Stimulated activated naive CD4-positive, alpha-beta T cell (primary cell): ENCODE measurements at places on chromosomes 4 and X.

DNA sequence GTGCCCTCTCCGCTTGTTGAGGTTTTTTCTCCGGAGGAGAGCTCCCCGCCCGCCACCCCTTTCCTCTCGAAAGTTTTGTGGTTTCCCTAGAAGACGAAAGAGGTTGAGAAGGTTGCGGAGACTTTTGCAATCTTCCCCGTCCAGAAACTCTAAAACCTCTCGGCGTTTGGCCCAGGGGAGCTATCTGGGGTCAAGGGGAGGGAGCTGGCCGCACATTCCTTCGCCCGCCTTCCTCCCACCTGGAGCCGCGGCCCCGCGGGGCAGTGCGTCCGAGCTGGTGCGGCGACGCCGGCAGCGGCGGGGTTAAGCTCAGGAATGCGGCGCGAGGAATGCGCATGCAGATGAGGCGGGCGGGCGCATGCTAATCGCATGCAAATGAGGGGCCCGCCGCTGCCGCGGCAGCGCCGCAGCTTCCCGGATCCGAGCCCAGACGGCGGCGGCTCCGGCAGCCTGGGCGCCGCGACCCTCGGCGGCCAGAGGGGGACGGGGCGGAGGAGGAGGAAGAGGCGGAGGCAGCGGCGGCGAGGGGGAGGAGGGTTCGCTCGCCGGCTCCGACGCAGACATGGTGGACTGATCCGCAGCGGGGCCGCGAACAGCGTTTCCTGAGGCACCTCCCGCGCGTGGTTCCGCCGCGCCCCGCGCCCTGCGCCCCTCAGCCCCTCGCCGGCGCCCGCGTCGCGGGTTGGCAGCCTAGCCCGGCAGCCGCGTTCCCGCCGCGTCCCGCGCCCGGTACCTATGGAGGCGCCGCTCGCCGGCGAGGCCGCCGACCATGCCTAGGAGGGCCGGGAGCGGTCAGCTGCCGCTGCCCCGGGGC lies at the start of gene WWC2:
WWC2 (plus strand) TSS at position 535 of the 814 bp plus-strand sequence; CDS start at position 770, 235 bp downstream.
- DNase-seq, result peak; percentile 57

DNA sequence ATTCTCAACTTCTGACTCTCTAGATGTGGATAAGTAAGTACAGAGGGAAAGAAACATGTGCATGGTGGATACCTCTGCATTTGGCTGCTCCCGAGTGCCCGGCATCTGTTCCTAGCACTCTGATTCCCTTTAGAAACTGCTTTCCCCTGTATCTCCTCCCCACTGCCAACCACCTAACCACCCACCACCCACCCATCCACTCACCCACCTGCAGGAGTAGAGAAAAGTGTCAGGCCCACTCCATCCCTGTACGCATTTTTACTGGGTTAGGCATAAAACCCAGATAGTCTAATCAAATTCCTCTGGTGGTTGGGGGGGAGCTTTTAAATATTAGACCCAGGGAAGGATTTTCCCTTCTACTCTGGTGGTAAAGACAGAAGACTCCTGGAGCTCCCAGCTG lies 63.0 kb downstream of the TMEM154 start:
- no peak for DNase-seq

DNA sequence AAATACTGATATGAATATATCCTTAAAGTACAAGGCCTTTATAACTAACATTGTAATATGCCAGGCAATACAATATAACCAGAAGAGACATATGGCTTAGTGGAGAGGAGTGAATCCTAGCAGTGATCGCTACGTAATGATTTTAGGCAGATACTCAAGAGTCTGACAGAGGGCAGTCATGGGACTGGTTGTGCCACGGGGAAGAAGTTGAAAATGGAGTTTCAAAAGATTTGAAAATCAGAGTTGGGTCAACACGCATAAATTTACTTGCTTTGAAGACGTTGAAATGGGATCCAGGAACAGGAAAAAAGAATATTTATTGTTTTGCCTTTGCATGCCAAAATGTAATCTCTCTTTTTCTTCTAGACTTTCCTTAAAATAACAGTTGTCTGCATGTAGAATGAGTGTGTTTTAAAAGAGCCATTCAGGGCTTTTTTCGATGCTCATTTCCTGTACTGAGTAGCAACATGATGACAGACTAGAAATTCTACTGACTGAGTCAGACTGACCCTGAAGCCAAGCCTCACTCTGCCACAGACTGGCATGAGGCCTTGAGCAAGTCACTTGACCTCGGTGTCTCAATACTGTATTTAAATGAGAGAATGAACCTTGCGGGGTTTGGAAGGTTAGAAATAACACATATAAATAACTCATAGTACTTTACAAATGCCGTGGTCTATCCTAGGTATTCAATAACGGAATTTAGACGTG lies 8.1 kb upstream of the SMS start:
- no peak for DNase-seq

- no peak for DNase-seq
Measured at GRCh38 chr4:152805818-152806217, 26.1 kb downstream of the ARFIP1 start.

GRCh38 chr4:123583043-123583442 lies 186.4 kb downstream of the SPRY1 start:
- DNase-seq, result no peak

- DNase-seq, result no peak
Measured at GRCh38 chr4:159158985-159159384, 56.1 kb downstream of the RAPGEF2 start.

DNA sequence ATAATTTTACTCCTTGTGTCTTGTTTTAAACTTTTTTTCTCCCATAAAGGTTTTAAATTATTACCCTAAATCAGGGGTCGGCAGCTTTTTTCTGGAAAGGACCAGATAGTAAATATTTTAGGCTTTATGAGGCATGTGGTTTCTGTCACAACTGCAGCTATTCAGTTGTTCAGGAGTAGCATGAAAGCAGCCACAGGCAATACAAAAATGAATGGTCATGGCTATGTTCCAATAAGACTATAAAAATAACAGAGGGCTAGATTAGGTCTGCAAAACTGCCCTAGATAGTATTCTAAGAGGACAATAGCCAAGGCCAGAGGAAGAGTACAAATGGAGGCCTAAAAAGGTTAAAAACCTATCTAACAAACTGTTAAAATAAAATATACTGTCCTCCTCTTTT lies 24.6 kb downstream of the HERC5 start:
- DNase-seq, result no peak

DNA sequence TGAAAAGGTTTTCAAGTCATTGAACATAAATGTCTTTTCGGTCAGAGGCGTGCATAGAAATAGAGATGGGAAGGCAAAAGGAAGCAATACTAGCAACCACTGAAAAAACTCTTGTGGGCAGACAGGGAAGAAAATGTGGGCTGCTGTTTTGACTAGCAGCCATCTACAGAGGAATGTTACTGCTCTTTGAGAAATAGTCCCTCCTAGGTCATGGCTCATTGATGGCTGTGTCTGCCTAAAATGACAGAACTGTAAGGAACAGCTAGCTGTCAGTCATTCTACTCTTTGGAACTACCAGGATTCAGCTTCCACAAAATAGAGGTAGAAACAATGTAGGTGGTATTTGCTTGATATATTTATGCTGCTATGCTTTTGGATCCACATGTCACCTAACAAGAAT lies 26.9 kb upstream of the TMPRSS11B start:
- DNase-seq, result no peak

DNA sequence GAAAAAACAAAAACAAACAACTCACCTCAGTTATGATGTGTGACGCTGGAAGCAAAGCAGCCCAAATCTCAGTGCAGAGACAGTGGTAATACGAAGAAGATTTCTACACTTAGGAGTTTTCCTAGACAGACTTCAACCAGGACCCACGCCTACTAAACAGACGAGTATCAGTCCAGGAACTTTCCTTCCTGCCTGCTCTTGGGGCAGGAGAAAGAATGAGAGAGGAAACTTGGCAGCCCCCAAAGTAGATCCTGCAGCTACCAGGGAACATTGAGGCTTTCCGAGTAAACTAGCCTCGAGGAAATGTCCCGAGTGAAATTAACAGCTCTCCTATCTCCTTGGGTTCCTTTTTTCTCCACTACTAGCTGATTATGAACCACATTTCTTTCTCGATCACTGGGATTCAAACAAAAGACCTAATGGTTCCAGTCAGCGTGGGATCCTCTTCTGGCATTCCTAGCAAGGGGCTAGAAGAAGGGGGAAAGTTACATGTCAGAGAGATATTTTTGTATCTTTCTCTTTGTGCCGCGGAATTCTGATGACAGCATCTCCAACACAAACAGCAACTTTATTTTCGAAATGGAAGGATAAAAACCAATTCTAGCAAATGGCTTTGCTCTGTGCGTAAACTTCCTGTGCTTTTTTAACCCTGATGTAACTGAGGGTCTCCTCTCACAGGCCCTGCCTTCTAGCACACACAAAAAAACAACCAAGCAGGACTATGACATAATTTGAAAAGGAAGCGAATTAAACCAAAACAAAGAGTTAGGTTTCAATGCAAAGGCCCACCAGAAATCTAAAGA lies 53.2 kb downstream of the PPM1K start:
- peak; percentile 15 for DNase-seq

DNA sequence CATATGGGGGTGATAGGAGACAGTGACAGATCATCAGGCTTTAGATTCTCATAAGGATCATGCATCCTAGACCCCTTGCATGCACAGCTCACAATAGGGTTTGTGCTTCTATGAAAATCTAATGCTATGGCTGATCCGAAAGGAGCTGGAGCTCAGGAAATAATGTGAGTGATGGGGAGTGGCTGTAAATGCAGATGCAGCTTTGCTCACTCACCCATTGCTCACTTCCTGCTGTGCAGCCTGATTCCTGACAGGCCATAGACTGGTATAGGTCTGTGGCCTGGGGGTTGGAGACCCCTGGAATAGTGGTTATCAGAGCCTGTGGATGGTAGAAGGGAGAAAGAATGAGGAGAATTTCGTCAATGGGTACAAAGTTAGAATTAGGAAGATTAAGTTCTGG lies 2751.1 kb downstream of the ARAP2 start:
- no peak for DNase-seq

GRCh38 chrX:103797691-103798090 lies 21.1 kb downstream of the PLP1 start:
- no peak for DNase-seq

DNA sequence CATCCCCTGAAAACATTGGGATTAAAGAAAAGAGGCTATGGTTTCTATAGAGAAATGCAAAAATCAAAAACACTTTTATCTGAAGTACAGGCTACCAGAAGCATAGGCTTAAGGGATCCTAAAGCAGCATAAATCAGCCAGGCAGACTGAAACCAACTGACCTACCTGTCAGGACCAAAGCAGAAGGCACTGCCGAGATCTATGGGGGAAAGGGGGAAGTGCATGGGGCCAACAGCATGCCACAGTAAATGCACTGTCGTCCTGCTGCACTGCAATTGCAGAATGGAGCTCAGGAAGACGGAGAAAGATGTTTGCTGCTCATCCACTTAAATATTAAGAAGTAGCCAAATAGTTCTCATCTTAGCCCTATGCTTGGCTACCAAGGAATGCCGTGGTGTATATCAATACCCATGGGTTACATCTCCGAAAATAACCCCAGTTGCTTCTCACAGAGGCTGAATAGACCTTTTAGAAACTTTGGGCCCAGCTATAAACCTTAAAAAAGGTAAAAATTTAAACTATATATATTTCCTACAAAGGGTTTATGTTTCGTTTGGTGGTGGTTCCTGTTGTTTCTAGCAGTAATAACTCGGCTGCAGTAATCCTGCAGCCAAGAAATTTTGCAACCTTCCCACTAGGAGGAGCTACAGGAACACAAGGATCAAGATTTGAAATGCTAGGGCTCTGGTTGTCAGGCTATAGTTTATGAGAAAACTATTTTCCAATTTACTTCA lies 312.2 kb upstream of the DIAPH2 start:
- DNase-seq, result no peak

DNA sequence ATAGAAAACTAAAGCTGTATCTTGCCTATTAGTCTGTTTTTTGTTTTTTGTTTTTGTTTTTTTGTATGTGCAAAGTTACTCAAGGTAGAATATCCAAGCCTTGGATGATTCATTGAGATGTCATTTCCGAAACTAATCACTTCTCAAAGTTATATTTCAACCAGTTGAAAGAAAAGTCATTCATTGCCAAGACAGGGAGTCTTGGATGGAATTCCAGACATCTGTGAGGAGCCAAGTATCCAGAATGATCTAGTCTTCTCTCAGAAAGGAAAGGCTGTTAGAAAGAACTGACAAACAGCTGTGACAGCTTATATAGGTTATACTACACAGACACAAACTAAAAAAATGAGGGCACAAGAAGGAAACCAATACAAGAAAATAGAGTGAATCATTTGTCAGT lies 141.1 kb upstream of the NDST3 start:
- no peak for DNase-seq

GRCh38 chr4:83572848-83573247 lies 36.9 kb downstream of the GPAT3 start:
- no peak for DNase-seq

- no peak for DNase-seq
Measured at GRCh38 chrX:2698604-2699003, 7.5 kb downstream of the CD99 start.

GRCh38 chr4:110671679-110672078 lies 48.8 kb upstream of the PITX2 start:
- no peak for DNase-seq

- no peak for DNase-seq
Measured at GRCh38 chrX:116277351-116278225, 107.0 kb downstream of the AGTR2 start.

DNA sequence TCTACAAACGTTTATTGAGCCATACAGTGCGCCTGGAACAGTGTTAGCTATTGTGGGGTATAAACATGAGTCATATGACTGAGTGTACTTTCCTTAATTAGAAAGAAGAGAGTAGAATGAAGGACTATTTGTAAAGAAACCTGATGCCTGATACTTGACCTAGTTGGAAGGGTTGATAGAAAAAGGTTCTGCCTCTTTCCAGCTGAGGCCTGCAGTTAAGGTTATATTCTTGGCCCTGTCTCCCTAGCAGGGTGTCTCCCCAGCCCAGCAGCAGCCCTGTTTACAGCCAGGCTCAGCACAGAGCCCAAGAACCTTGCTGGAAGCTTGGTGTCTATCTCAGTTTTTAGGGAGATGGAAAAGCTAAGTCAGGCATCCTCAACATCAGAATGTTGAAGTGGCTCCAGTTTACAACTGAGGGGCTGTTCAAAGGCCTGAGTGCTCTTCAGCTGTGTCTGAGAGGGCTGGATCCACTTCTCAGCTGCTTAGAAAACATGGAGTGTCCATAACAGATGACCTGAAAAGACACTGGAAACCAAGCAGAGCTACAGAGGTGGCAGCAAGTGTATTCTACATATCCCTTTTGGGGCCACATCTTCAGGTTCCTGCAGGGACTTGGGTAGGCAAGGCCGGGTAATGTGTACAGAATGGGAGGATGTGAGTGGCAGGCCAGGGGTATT lies 21.6 kb downstream of the NYX start:
- no peak for DNase-seq

- DNase-seq, result no peak
Measured at GRCh38 chr4:78756776-78757175, 19.4 kb upstream of the BMP2K start.

- DNase-seq, result no peak
Measured at GRCh38 chrX:134013524-134013923, 28.1 kb upstream of the GPC3 start.
